ENCODE measurements at places on chromosomes 4 and X. TPM values are rescaled to one million over a fixed set of nuclear protein-coding genes. Genes with fewer than 3 reads are reported as not detected.

Gene F8
- 5.1 TPM for total RNA-seq

Gene COX7B2
- total RNA-seq, result not detected

Gene STK32B
- total RNA-seq, result 13.1 TPM

Gene CSAG1
- not detected for total RNA-seq

Gene GPR82
- total RNA-seq, result not detected

Gene PDLIM3
- 63.0 TPM for total RNA-seq

Gene ASB12
- total RNA-seq, result 0.44 TPM

Gene NXF2
- not detected for total RNA-seq

Gene MAGEB10
- total RNA-seq, result not detected

Gene GAB3
- total RNA-seq, result 2.0 TPM

Gene FGA
- not detected for total RNA-seq

Gene AREG
- not detected for total RNA-seq

Gene USP26
- total RNA-seq, result not detected

Gene TLR10
- not detected for total RNA-seq

Gene FATE1
- not detected for total RNA-seq

Gene VSIG1
- not detected for total RNA-seq

Gene KDR
- 0.67 TPM for total RNA-seq

Gene GALNT7
- total RNA-seq, result 26.0 TPM

Gene BST1
- total RNA-seq, result 0.45 TPM

Gene TREX2
- 1.6 TPM for total RNA-seq

Gene GAGE12J
- not detected for total RNA-seq

Gene TEX11
- total RNA-seq, result not detected

Gene TMPRSS11A
- total RNA-seq, result not detected

Measured in chondrocyte (in vitro differentiated cells).